ENCODE measurements at places on chromosomes 3 and 15.

GRCh38 chr15:59150185-59150584 lies 45.2 kb downstream of the CCNB2 start:
- no peak for DNase-seq

DNA sequence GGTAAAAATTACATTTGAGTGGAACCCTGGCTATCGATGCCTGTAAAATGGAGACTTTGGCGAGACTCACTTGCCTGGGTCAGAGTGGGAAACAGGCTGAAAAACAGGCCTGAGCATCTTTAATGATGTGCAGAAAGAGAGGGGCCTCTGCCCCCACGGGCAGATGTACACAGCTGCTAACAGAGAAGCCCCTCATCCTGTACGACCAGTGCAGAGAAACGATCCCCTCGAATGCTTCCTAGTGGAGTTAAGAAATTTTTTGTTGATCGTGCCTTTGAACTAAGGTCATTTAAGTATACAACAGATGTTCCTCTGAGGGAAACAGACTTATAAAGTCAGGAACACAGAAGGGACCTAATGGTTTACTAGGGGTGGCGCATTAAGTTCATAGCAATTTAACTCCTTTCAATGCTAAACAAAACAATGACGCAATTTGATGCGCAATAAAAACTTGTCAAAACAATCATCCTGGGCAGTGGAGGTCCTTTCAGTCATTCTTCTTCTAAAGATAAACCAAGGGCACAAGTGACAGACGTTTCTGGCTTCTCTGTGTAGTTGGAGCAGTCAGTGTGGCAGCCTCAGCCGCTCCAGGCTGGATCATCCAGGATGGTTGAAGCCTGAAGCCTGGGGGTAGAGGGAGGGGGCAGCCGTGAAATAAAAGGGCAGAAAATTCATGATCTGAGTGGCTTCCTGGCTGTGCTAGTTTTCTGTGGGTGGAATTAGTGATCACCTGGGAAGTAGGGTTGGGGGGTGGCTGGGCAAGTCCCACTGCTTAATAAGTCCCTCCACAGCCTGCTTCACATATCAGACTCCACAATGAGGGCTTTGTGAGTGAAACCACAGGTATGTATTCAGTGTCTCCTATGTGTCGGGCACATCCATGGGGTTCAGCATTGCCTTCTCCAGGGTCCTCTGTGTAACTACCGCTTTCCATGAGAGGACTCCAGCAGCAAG lies 50.8 kb upstream of the MRPS22 start:
- no peak for DNase-seq

DNA sequence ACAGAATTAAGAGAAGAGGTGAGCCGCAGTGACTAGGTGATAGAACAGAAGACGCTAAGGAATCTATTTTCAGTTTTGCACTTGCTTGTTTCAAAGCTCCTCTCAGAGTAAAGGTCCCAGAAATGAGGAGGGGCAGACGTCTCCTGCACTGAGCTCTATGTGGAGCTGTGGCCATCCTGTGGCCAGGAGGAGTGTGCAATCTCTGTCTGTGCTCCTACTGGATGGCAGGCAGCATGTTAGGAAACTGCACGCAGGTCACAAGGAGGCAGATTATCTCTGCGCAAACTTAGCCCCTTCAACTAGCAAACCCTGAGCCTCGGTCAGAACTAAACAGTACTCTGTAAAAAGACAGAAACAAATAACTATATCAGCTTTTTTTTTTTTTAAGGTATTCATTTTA lies 31.1 kb upstream of the PPIB start:
- DNase-seq, result no peak

GRCh38 chr3:85210540-85210939 lies 251.8 kb downstream of the CADM2 start:
- no peak for DNase-seq

DNA sequence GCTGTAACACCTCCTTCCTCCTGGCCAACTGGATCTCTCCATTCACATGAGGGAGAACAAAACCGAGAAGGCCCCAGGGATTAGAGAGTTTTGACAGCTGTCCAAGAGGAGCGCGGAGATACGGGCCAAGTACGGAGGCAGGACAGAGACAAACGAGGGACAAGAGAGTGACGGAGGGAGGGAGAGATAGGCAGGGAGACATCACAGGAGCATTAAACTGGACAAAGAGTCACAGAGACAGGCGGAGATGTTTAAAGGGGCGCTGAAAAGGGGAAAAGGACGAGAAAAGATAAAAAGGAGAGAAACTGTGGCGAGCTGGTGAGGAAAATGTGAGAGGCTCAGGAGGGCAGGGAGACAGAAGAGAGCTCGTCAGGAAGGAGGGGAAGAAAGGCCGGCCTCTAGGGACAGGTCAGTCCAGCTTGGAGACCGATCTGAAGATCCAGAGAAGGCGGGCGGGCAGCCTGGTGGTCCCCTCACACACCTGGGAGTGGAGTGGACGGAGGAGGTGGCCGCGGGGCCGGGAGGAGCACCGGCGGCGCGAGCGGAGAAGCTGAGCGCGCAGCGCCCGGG lies 40.5 kb upstream of the ROPN1 start:
- no peak for DNase-seq
